ENCODE measurements at places on chromosomes 1 and 21.

GRCh38 chr1:150072959-150073358, 5.4 kb downstream of the VPS45 start:
- no peak for DNase-seq

GRCh38 chr21:44800103-44800502, 1.5 kb downstream of the UBE2G2 start:
- no peak for DNase-seq

- no peak for DNase-seq
Observed at GRCh38 chr1:236795757-236796667, 920 bp downstream of the MTR start.

DNA sequence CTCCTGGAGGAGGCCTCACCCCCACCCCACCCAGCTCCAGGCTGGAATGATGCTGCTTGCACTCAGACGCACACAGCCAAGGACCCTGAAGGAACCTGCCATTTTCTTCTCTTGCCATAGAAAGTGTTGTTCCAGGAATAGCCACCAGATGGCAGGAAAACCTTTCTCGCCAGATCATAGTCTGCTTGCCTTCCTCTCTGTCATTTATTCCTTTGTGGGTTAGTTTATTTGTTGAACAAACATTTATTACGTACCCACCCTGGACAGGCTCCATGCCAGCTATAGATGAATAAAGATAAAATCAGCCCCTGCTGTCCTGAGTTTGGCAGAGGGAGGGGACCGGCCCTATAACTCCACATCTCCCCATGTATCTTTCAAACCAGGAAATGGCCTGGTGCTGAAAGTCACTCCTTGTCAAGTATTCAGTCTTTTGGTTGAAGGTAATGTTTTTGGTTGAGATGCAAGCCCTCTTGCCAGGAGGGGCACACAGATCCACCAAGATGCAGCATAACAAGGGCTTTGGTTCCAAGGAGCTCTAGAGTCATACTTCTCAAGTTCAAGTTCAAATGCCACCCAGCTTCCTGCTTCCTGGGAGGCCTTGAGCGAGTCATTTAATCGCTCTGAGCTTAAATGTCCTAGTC, 7.0 kb upstream of the KCNC4 start:
- DNase-seq = peak; percentile 75

DNA sequence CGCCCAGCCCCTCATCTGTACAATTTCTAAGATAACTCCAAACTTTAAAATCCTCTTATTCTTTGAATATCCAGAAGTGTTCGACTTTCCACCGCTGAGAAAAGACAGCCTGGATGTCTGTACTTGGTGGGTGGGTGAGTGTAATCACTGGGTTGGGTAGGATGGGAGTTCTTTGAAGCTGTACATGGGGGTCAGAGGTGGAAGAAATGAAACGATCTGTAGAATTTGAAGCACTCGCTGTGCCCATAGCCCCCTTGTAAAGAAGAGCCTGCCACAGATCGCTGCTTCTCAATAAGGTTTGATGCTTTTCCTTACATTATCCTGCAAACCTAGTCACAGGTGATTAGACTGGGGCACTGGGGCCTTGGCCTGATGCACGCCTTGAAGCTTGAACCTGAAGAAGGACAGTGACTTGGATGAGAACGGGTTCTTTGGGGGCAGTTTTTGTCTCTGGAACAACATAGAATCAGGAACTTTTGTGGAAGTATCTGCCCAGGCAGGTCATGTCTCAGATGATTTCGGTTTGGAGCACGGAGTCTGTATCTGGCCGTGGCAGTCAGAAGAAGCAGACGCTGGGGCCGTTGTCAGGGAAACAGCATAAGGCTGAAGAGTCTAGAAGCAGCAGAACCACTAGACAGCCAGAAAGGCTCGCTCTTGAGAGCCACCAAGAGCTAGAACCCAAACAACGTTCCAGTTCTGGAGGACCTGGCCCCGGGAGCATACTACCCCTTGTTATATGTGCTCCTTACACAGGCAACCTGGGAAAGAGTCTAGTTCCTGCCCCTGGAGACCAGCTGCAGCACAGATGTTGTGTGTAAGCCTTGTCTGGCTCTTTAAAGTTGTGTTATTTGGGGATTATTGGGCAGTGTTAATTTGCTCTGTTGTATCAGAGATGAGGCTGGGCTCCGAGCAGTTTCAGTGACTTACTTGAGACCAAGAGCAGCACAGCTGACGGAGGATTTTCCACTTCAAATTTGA, 45.1 kb upstream of the SCCPDH start:
- DNase-seq = no peak

All from ureter (tissue), 1 donor.